Cardiac muscle cell (in vitro differentiated cells and primary cell): ENCODE measurements at places on chromosomes 1 and 21. TPM values are rescaled to one million over a fixed set of nuclear protein-coding genes. Genes with fewer than 3 reads are reported as not detected.

The TSSK3 gene
- 2.3 and 8.0 TPM in 2 replicates for total RNA-seq

The LCE2B gene
- total RNA-seq = not detected in 2 replicates

The LCA5L gene
- 2.0 and 2.9 TPM in 2 replicates for total RNA-seq

The SORT1 gene
- 25.0 and 25.9 TPM in 2 replicates for total RNA-seq

DNA sequence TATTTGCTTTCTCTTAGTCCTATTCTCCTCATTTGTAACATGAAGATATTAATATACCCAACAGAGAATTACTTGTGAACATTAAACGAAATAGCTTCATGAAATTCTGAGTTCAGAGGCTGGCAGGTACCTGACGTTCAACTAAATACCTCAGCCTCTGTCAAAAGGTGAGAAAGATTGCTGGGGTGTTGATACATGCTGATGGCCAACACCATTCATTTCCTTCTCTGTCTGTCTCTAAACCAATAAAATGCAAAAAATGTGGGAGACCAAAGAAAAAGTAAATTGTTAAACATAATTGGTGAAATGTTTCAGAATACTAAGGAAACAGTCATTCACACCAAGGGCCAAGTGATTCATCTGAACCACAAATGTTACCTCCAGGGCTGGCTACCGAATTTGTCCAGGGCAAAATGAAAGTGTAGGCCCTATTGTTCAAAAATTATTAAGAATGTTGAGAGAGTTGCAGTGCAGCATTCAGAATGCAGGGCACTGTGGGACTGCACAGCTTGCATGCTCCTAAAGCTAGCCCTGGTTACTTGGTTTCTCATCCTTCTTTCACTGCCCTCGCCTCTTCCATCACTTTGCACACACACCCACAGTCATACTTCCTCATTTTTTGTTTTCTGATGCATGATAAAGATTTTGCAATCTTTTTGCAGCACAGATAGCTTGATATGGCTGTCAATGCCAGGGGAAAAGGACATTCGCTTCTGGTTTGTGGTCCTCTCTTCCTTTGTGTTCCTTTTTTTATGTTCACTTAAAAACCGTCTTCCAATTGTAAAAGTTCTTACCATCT is 414.3 kb upstream of the NR5A2 start:
- H3K36me3 ChIP-seq = no peaks in the 10 kb centered on the region
- DNase-seq = peak; percentile 2
- H3K4me1 ChIP-seq = no peaks in the 10 kb centered on the region
- no peaks in the 10 kb centered on the region for H3K27me3 ChIP-seq
- H3K27ac ChIP-seq = no peak overlapping the region

GRCh38 chr1:159868766-159869165 is 6.3 kb upstream of the VSIG8 start:
- H3K4me3 ChIP-seq = no peak overlapping the region
- H3K27ac ChIP-seq = no peak overlapping the region
- no peaks in the 10 kb centered on the region for H3K36me3 ChIP-seq
- H3K4me1 ChIP-seq = no peaks in the 10 kb centered on the region
- no peak for DNase-seq
- H3K27me3 ChIP-seq = peaks cover 15% of the 10 kb centered on the region

- DNase-seq = no peak
- no peaks in the 10 kb centered on the region for H3K36me3 ChIP-seq
- no peak overlapping the region for H3K27ac ChIP-seq
- no peaks in the 10 kb centered on the region for H3K4me1 ChIP-seq
- H3K27me3 ChIP-seq = no peaks in the 10 kb centered on the region
- no peak overlapping the region for H3K4me3 ChIP-seq
Observed at GRCh38 chr21:21394064-21394463, 395.9 kb downstream of the NCAM2 start.

DNA sequence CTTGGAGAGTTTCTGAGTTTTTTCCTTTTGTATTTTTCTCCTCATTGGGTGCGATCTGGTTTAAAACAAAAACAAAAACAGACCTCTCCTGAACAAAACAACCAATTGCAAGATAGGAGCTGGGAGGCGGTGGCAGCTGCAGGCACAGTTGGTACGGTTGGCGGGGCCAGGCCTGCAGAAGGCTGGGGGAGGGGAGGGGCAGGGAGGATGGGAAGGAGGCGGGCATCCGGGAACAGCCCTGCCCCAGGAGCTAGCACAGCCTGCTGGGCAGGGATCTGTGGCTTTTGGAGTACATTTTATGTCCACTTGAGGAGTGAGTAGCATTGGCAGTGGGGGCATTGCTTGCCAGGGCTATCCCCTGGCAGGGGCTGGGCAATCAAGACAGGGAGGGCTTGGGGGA is 5.2 kb downstream of the CAPN9 start:
- H3K36me3 ChIP-seq = no peaks in the 10 kb centered on the region
- H3K27me3 ChIP-seq = no peaks in the 10 kb centered on the region
- DNase-seq = no peak
- peaks cover 28% of the 10 kb centered on the region for H3K4me1 ChIP-seq
- H3K27ac ChIP-seq = peak overlapping the region; percentile 85

- H3K4me1 ChIP-seq = peaks cover 8% of the 10 kb centered on the region
- H3K27ac ChIP-seq = no peak overlapping the region
- H3K27me3 ChIP-seq = no peaks in the 10 kb centered on the region
- no peak for DNase-seq
- H3K4me3 ChIP-seq = no peak overlapping the region
Observed at GRCh38 chr1:185151215-185151614, 5.5 kb downstream of the TRMT1L start.

GRCh38 chr1:231774719-231775335 is 148.2 kb downstream of the DISC1 start:
- H3K4me1 ChIP-seq = peaks cover 15% of the 10 kb centered on the region
- H3K27ac ChIP-seq = no peak overlapping the region
- no peak overlapping the region for H3K4me3 ChIP-seq
- no peak for DNase-seq
